Activated naive CD4-positive, alpha-beta T cell treated with anti-CD3 and anti-CD28 coated beads, Interleukin-2, amount 50 U/mL, for 72 hours (primary cell): ENCODE measurements at places on chromosomes 2 and 18. TPM values are rescaled to one million over a fixed set of nuclear protein-coding genes. Genes with fewer than 3 reads are reported as not detected.

- no peak for DNase-seq
These were observed 33.0 kb downstream of the MYT1L start for GRCh38 chr2:2298081-2298480.

- DNase-seq: no peak
These were observed 72.6 kb downstream of the ANKRD44 start for GRCh38 chr2:197238043-197238365.

GRCh38 chr2:124973396-124973795 is 948.3 kb downstream of the CNTNAP5 start:
- no peak for DNase-seq

- peak; percentile 2 for DNase-seq
These were observed at the start of gene DPP10 for GRCh38 chr2:114442510-114442909. DPP10 (plus strand) TSS chr2:114442641.

The MYCN gene
- total RNA-seq: not detected

The NOSTRIN gene
- total RNA-seq: not detected

The DLX1 gene
- total RNA-seq: not detected

The CCDC68 gene
- total RNA-seq: not detected

The FNDC4 gene
- not detected for total RNA-seq

DNA sequence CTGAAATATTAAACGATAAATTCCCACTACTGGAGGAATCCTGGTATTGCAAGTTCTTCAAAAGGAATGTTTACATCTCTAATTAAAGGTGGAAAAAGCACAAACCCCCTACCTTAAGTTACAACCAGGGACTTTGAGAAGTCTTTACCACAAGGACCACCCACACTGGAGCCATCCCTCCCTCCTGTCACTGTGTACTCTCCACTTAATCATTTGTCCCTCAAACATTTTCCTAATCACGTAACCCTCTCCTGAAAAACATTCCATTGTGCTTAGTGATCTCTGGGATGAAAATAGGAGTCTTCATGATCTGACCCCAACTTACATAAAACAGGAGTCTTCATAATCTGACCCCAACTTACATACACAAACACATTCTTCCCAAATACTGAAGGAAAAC is 85.7 kb downstream of the SUCLG1 start:
- no peak for DNase-seq

- no peak for DNase-seq
These were observed 134.2 kb upstream of the NOL4 start for GRCh38 chr18:34358923-34359322.

DNA sequence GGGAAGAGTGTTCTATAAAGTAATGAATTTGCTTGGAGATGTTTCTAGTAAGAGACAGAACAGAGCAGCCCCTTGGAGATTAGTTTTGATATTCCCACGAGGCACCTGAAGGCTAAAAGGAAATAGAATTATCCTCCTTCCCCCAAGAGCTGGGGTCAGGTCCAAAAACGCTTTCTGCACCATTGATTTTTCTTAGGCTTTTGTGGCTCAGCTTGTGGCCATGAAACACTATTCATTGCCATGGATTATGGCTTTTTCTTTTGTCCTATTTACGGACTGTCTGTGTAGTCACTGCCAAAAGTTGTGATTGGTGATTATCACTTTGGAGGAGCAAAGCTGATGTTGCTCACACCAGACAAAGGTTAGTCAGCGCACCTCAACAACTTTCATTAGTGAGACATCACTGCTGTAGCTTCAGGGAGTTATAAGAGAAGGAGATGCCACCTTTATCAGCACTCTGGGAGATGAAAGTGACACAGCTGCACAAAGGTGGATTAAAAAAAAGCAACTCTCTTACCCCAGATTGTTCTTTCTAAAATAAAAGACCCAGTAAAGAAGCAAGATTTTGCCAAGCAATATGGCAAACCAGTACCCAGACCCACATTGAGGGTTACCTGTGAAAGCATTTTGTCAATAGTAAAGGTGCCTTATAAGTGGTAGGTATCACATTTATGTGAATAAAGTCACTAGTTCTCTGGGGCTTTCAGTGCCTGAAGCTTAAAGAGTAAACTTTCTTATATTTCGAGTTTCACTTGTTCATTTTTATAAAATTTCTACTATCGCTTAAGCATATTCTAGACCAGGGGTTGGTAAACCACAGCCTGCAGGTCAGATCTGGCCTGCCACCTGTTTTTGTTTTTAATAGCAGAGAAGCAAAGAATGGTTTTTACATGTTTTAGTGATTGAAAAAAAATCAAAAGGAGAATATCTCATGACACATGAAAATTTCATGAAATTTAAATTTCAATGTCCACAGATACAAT is 10.6 kb downstream of the CXCR4 start:
- no peak for DNase-seq

GRCh38 chr2:193627187-193627926 is 1432.6 kb upstream of the TMEFF2 start:
- no peak for DNase-seq

- DNase-seq: no peak
These were observed 604 bp downstream of the COQ10B start for GRCh38 chr2:197453914-197454398.

The SCN3A gene
- 0.25 TPM for total RNA-seq
